Urinary bladder (tissue), 4 donors: ENCODE measurements at places on chromosomes 12 and 14. TPM values are rescaled to one million over a fixed set of nuclear protein-coding genes. Genes with fewer than 3 reads are reported as not detected.

DNA sequence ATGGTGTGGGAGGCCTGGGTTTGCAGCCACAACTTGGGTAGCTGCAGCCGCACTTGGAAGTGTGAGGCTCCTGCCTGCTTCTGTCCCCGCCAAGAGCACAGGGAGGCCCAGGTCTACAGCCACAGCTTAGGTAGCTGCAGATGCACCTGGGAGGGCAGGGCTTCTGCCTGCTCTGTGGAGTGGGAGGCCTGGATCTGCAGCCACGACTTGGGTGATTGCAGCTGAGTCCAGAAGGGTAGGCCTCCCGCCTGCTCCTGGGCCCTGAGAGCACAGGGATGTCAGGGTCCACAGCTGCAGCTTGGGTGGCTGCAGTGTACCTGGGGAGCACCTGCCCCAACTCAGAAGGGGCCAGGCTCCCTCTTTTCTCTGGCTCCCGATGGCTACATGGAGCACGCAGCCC is 287.3 kb downstream of the AEBP2 start:
- no peak for DNase-seq

KRT7 gene
- 147 TPM for total RNA-seq

DNA sequence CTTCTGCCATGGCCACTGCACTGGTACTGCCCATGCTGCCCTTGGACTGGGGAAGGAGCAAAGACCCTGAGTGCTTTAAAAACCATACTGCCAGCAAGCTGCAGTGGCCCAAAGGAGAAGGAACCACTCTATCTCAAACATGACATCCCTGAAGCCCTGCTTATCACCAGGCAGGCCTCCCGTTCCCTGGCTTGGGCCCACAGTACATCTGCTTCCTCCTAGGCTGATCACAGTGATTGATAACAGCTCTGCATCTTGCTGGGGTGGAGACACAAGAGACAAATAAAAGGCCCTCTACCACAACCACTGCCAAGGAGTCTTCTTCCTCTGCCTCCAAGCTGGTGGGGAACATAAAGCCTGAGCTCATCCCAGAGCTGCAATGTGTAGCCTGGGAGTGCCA is 567.5 kb downstream of the TRHDE start:
- DNase-seq, result no peak

KRT6B gene
- total RNA-seq, result not detected

DNA sequence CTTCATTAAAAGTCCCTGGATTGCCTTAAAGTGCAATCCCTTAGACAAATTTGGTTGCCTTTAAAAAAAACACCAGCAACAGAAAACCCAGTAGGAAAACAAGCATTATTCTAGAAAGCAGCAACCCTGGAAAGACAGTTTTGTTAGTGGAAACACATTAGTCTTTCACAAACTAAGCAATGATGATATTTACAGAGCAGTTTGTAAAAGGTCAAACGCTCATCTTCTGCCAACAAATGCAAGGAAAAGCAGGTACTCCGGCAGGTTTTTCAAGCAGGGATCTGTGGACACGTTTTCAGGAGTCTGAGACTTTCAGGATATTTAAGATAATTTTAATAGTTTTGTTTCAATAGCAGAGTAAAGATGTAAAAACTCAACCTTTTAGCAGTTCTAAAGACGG is 202.2 kb downstream of the EXOC5 start:
- no peak for DNase-seq

DYRK4 gene
- total RNA-seq, result 38.9 TPM

DNA sequence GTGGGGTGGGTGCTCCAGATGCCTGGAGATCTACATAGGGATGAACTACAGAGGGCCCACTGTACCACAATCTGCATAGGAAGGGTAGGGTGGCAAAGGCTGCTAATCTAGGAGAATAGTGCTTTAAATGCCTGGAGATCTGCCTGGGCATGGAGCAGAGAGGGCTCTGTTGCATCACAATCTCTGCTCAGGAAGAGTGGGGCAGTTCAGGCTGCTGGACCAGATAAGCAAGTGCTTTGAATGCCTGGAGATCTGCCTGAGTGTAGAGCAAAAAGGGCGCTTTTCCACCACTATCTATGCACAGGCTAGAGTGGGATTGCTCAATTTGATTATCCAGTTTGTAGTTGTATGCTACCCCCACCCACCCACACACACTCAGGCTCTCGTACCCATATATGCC is 886.3 kb upstream of the SEL1L start:
- no peak for DNase-seq
